ENCODE measurements at places on chromosomes 12 and 14.

DNA sequence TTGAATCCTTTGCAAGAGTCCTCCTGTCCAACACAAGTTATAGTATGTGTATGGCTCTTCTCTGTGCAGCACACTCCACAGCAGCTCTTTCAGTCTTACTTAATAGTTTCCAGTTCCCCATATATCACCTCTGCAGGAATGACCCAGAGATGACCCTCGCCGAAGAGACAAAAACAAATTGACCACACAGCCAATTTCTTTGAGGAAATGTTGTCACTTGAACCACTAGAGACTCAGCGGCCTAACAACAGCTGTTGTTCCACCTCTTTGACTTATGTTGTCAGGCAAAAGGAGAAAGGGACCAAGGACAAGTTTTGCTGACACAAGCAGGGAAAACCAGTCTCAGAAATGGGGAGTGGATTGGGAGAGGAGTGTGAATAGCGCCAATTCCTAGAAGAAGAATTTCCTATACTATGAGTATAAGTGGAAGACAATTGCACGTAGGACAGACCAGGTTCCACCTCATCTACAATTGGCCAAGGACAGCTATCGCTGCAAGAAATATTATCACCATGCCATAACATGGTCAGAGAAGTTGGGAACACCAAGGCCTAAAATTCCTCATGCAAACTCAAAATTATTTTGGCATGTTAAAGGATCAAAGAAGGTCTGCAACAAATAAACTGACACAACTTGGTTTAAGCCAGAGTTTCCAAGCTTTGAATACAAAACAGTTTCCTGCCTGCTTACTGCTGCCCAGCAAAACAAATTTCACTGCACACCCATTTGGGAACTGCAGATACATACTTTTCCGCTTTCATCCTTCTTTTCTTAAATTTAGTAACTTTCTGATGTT, 41.7 kb upstream of the ITPR2 start:
- no peak for DNase-seq

DNA sequence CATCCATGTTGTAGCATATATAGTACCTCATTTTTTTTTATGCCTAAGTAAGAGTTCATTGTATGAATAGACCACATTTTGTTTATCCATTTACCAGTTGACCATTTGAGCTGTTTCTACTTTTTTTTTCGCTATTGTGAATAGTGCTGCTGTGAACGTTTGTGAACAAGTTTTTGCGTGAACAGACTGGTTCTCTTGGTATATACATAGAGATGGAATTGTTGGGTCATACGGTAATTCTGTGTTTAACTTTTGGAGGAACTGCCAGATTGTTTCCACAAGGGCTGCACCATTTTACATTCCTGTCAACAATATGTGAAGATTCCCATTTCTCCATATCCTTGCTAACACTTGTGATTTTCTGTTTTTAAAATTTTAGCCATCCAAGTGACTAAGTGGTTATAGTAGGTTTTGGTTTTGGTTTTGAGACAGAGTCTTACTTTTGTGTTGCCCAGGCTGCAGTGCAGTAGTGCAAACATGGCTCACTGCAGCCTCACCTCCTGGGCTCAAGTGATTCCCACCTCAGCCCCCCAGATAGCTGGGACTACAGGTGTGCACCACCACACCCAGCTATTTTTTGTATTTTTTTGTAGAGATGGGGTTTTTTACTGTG, 68.3 kb upstream of the AMN start:
- DNase-seq: no peak

DNA sequence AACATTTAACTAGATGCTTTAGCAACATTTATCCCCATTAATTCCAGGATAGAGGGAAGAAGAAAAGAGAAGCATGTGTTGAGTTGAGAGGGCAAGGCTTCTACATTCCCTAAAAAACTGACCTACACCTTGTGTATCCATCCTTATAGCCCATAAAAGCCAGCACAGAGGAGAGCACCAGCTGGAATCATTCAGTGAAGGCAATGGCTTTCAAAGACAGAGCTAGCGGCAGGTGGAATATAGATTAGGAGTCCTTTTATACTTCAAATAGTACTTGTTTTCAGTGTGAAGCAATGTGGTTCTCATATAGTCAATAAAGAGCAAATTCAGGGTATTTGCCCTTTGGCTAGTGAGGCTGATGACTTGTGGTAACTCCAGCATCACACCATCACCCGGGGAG, 94.4 kb downstream of the TBC1D30 start:
- DNase-seq: no peak

GRCh38 chr14:102909911-102910310, 12.6 kb upstream of the AMN start:
- no peak for DNase-seq

DNA sequence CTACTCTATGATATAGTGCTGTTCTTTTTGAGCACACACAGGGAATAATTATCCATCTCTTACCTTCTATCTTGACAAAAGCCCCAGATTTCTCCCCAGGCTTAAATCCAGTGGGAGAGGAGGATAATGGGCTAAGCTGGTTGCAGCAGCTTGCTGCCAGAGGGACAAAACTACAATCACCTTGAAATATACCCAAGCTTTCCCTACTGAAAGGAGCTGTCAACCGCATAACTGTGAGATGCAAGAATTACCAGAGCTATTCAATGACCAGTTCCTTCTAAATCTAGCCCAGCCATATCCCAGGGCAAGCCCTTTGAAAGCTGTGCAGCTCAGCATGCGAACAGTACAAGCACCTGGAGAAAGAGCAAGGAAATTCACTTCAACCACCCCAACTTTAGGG, 943 bp upstream of the MGAT4C start:
- no peak for DNase-seq

- no peak for DNase-seq
Measured at GRCh38 chr12:110531741-110532333, 29.7 kb downstream of the RAD9B start.

- DNase-seq: no peak
Measured at GRCh38 chr12:116458492-116458891, 100.7 kb upstream of the MAP1LC3B2 start.

DNA sequence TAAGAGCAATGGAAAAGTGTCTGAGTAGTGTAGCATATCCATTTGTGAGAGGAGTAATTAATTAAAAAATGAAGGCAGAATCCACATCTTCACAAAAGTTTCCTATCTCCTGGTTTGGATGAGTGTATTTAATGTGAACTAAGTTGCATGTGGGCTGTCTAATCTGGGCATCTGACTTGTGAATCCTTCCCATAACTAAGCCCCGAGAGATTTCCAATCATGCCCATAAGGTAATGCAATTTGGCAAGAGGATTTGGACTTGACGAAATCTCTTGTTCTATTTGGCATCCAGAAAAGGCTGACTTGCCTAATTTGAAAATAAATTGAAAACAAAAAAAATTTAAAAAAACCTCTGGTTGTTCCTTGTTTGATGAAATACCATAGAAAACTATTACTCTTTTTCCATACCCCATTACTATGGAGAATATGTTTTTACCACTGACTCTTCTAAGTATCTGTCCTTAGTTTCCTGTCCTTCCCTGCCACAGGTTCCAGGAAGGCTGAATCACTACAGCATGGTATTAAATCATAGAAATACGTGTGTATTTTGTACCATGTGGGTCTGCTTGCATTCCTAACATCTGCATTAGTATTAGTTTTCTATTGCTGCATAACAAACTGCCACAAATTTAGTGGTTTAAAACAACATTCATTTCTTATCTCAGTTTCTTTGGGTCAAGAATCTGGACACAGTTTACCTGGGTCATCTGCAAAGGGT, 48.4 kb downstream of the ETV6 start:
- DNase-seq: no peak

GRCh38 chr12:95796982-95797289, 6.4 kb upstream of the NTN4 start:
- no peak for DNase-seq

- no peak for DNase-seq
Measured at GRCh38 chr12:132702640-132703039, 8.0 kb upstream of the PGAM5 start.

- no peak for DNase-seq
Measured at GRCh38 chr14:33349871-33350270, 411.2 kb downstream of the NPAS3 start.

GRCh38 chr12:18402872-18403611, 141.7 kb downstream of the PIK3C2G start:
- DNase-seq: no peak

DNA sequence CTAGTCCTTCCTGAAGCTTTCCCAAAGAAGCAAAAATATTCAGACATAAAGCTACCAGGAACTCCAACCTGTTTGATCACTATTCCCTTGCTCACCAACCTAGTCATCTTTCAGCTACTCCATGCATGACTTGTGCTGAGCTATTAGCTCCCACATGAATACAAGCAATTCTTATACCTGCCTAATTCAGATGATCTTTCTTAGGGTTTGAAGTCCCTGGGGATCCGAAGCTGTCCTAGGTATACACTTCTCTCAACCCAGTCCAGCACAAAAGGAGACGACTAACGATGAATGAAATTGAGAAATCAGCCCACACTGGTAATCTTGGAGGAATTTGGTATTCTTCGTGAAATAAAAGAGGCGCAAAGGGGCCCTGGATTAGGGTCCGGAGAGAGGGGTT, 631 bp upstream of the PTGR2 start:
- DNase-seq: no peak

GRCh38 chr12:1876086-1876485, 42.4 kb downstream of the CACNA2D4 start:
- no peak for DNase-seq

DNA sequence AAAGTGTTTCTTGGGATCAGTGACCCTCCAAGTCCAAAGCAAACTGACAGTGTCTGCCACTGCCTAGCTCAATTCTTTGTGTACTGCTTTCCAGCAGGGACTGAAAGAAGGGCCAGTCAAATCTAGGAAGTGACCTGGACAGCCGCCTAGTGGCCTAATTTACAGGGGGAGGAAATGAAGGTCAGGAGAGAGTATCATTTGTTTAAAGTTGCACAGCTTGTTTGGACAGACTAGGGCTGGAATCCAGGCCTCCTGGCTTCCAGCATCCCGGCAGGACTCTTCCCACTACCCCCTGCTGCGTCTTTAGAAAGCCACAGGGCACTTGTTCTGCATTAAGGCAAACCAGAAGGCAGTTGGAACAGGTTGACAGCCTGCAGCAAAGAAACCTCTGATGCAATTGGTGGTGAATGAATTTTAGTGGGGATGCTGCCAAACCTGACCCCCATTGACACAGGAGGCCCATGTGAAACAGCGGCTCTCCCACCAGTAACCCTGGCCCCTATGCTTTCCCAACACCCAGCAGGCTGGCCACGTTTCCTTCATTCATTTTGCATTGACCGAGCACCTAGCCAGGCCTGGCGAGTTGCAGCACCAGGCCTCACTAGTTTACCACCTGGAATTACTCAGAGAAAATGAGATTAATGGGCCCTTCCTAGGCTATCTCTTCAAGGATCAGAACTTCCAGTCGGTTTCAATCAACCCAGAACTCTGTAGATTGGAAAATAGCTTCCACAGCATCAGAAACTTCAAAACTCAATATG, 28.2 kb downstream of the GALNT16 start:
- DNase-seq: no peak

DNA sequence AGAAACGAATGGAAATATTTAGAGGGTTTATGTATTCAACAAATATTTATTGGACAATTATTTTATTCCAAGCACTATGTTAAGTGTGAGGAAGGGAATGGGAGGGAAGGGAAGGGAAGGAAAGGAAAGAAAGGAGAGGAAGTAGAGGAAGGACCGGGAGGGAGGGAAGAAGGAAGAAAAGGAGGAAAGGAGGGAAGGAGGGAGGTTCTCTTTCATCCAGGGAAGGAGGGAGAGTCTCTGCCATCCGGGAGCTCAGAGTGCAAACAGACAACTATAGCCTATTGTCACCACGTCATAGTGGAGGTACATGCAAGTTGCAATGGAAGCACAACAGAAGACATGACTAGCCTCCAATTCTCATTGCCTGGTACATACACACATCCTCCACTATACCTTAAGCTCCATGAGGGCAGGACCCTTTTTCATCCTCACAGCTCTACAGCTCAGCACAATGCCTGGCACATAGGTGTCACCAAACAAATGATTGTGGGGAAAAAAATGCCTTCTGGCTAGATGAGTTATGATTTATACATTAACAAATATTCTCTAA, 48.1 kb downstream of the DAD1 start:
- DNase-seq: no peak

DNA sequence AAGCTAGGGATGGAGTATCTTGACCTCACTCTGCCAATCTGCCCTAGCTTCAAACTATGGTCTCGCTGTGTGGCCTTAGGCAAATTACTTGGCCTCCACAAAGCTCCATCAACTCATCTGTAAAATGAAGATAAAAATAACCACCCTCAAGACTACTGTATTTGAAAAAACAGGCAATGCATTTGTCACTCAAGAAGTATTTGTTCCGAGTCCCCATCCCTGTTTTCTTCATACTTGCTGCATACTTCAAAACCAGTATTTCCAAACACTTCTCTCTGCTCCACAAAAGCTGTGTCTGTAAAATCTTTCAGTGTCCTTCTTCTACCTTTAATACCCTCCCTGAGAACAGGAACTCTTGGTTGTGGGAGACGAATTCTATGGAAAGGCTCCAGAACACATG, 47.9 kb downstream of the GTF2A1 start:
- no peak for DNase-seq

GRCh38 chr14:28303248-28303647, 463.3 kb upstream of the FOXG1 start:
- no peak for DNase-seq

- no peak for DNase-seq
Measured at GRCh38 chr12:105329926-105330282, 587 bp upstream of the C12orf75 start.

DNA sequence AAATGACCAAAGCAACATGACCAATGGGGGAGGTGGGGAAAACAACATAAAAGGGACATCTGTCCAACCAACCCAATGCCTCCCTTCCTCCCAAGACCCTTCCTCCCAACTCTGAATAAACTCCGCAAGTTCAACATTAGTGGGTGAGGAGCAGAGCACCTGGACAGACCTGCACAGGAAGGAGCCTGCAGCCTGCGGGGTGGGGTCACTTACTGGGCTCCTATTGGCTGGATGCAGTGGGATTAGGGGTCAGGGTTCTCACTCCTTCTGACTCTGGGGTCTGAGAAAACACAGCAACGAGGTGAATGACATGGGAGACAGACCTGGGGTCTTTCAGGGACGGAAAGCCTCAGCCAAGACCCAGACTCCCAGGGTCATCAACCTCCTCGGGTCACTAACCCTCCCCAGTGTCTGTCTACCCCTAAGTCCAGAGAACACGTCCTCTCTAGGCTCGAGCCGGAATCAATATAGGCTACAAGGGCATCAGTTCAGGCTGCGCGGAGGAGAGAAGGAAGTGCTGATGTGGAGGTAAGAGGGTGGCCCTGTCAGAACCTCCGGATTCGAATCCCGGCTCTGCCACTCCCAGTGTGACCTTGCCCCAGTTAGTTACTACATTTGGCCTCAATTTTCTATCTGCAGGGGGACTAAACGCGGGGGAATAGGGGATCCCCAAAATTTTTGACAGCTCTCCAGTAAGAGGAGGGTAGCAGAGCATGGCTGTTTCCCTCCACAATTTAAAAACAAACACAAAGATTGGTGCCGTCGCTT, 860 bp downstream of the NDRG2 start:
- DNase-seq: no peak

DNA sequence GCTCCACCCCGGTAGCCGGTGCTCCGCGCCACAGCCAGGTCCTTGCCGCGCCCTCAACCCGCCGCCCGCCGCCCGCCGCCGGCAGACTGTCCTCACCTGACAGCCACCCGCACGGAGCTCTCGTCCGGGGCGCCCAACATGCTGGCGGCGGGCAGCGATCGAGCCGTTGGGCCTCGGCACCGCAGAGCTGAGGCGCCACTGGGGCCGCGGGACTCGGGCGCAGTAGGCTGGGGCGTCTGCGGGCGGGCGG, 164 bp downstream of the KIF21A start:
- DNase-seq: no peak

GRCh38 chr12:106297681-106298080, 4.9 kb upstream of the TCP11L2 start:
- no peak for DNase-seq

All from activated CD4-positive, alpha-beta T cell treated with anti-CD3 and anti-CD28 coated beads for 48 hours (primary cell).